ENCODE measurements at places on chromosomes 4 and X. TPM values are rescaled to one million over a fixed set of nuclear protein-coding genes. Genes with fewer than 3 reads are reported as not detected.

Gene REELD1
- not detected for total RNA-seq

Gene SMAD1
- 15.4 TPM for total RNA-seq

Gene RIBC1
- 0.27 TPM for total RNA-seq

Gene STPG2
- total RNA-seq, result not detected

Gene HDX
- total RNA-seq, result 2.6 TPM

Gene SLC49A3
- not detected for total RNA-seq

Gene P2RY4
- not detected for total RNA-seq

Gene MAGEC1
- total RNA-seq, result 3.9 TPM

Gene SLITRK4
- not detected for total RNA-seq

Gene ZNF518B
- 18.0 TPM for total RNA-seq

Gene DUX4
- total RNA-seq, result not detected

Gene TMEM255A
- 0.06 TPM for total RNA-seq

Gene MSX1
- total RNA-seq, result 18.7 TPM

Gene PHEX
- 0.18 TPM for total RNA-seq

Gene GLRA3
- total RNA-seq, result not detected
